ENCODE measurements at places on chromosomes 12 and 14.
A peak's percentile ranks its signal among the peaks of the same experiment; 100 is the strongest.

GRCh38 chr14:88477513-88478250 is 77.1 kb downstream of the PTPN21 start:
- DNase-seq = no peak

DNA sequence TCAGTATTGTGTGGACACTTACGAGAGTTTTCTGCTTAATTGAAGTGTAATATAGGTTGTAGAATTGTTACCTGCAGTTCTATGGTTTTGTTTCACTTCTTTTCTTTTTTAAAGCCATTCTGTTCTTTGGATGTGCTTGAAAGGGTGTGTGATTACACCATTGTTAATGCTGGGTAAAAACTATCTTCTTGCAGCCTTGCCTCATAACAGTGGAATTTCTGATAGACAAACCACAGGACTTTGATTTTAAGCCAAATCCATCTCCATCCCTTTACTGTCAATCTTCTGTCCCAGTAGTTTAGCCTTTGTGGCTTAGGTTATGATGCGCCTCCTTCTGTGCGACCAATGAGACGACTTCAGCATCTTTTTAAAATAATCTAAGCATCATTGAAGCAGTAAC is 182.3 kb downstream of the PELI2 start:
- DNase-seq = no peak

- no peak for DNase-seq
Measured at GRCh38 chr14:74426202-74426582, at the start of gene SYNDIG1L. Gene SYNDIG1L (minus strand): TSS chr14:74426210. CDS start chr14:74409744, 16,466 bp downstream.

- DNase-seq = no peak
Measured at GRCh38 chr12:88945051-88945732, 364.9 kb upstream of the KITLG start.

DNA sequence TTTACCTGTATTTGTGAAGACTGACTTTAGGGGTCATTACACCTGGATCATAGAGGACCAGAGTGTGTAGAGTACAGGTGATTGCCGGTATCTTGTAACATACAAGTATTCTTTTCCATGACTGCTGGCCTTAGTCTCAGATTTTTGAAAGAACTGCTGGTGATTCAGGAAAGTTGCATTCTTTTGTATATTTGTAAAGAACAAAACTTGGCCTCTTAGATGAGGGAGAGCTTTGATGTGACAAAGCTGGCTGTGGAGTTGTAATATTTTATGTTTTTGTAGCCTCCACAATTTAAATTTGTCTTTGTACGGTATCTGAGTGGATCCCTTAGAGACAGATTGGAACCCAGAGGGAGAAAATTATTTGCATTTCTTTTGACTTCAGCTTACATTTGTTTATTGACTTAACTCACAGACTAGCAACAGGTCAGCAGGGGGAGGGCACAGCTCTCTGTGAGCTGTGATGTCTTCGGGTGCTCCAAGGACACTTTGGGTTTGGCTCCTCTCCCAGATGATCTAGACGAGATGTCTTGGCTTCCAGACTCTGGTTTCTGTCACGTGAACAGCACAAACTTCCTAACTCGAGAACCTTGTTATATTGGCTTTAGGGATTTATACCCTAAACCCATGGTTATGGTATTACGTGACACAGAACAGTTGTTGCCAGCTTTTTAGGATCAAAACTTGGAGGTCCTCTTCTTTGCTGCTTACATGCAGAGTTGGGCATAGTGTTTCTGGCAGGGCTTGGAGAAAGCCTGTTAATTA is 65.9 kb downstream of the DAAM1 start:
- no peak for DNase-seq

GRCh38 chr14:94152676-94153075 is 21.4 kb upstream of the PPP4R4 start:
- DNase-seq = no peak

DNA sequence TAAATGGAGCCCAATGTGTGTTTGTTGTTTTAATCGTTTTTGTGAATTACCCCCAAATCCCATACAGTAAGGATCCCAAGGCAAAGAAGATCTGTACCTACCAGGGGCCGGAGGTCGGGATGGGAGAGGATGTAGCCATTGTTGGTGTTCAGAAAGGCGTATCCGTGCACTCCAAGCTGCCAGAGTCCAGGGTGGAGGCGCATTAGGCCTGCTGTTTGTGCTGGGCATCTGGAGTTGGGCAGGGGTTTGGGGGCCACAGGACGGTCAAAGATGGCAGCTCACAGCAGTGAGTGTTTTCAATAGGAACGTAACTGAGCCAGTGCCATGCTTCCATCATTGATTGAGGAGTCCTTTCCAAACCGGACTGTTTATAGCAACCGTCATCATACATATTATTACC is 40.2 kb downstream of the CACNA2D4 start:
- DNase-seq = no peak

DNA sequence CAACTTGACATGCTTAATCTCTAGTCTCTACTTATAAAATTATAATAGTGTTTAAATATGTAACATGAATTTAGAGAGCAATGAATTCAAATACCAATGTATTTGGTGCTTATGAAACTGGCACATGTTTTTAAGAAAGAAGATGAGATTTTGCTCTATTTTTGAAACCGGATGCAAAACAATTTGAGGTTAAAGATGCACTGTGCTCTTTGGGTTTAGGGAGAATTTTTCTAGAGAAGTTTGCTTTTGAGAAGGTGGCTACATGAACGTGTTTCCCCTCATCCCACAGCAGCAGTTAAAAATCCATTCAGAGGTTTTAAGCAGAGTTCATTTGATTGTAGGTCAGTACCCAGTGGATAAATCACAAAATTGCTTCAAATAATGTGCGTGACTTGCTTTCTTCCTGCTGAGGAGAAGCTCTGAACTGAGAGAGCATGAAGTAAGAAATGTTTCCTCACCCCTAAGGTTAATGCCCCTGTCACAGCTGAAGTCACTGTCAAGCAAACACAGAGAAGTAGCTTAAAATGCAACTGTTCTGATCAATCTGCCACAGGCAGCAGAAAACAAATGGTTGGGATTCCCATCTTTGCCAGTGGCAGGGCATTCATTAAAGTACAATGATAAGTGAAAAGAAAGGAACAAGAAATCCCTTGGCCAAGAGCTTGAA is 241.9 kb upstream of the SYT1 start:
- DNase-seq = no peak

GRCh38 chr14:90715993-90716392 is 100.2 kb downstream of the TTC7B start:
- DNase-seq = no peak

DNA sequence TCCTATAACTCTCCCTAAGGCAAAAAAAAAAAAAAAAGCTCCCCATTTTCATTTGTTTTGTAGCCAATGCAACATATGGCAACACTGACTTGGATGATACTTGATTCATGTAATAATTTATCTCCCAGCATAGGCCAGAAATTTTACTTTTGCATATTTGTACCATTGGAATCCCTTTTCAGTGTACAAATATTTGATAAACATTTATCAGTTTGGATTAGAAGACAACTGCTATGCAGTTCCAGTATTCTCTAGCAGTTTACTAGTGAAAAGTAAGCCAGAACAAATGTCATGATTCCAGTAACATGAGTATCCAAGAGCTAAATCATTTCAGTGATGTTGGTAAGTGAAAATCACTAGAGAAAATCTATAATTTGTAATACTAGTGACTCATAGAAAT is 392.3 kb downstream of the CCER1 start:
- DNase-seq = no peak

GRCh38 chr14:29454026-29454693 is 473.5 kb downstream of the PRKD1 start:
- no peak for DNase-seq

DNA sequence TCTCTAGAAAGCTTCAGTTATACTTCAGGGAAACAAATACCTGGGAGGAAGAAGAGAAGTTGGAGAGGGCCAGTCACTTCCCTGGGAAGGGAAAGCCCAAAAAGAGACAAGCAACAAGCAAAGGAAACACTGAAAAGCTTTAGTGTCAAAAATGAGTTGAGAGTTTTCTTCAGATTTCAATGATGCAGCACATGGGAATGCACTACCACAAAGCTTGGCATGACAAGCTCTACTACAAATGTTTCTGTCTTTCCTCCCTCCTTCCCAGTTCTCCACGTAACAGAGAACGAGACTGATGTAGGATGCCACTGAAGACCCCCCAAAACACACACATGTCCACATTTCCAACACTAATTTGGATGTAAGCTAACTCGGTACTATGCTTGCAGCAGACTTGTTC is 26.8 kb upstream of the ADAMTS20 start:
- DNase-seq = no peak

DNA sequence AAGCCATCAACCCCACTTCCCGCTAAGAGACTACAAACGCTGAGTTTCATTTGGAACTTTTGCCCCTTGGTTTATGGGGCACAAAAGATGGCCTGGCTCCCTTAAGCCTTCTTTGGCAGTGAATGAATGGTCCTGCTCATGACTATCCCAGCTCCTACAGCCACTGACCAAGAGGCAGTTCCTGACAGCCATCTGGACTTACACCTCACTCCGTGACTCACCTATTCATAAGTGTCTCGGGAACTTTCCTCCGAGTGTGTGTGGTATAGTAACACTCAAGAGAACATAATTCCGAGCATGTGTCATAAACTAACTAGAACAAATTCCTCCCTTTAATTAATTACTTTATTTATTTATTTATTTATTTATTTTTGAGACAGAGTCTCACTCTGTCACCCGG is 51.9 kb upstream of the NUDT4 start:
- no peak for DNase-seq

- peak; percentile 20 for DNase-seq
Measured at GRCh38 chr14:54893151-54893760, 9.4 kb downstream of the GCH1 start.

- peak; percentile 57 for DNase-seq
Measured at GRCh38 chr14:58637391-58638230, at the start of gene DACT1. Gene DACT1 (plus strand): TSS chr14:58637962. CDS start chr14:58638203, 241 bp downstream.

Data from stimulated activated CD4-positive, alpha-beta T cell treated with anti-CD3 and anti-CD28 coated beads, Interleukin-2, amount 100 ng/mL, for 4 hours (primary cell).